ENCODE measurements at places on chromosomes 1 and 21. TPM values are rescaled to one million over a fixed set of nuclear protein-coding genes. Genes with fewer than 3 reads are reported as not detected.

Gene GPR157
- total RNA-seq: 4.8 TPM

Gene CAPZA1
- total RNA-seq: 237 TPM

Gene C1orf53
- 0.49 TPM for total RNA-seq

Gene RNASEL
- total RNA-seq: 2.3 TPM

Gene OR2G6
- total RNA-seq: not detected

Gene IL12RB2
- total RNA-seq: 0.19 TPM

Gene PLEKHG5
- 52.8 TPM for total RNA-seq

Gene SLC45A1
- total RNA-seq: 1.8 TPM

Gene LAD1
- total RNA-seq: 0.16 TPM

Gene MAP1LC3C
- not detected for total RNA-seq

Gene TDRD10
- 5.2 TPM for total RNA-seq

Gene ABCA4
- total RNA-seq: 2.6 TPM

Gene OR2W3
- not detected for total RNA-seq

Gene GABRD
- total RNA-seq: 0.13 TPM

Gene KRTAP6-3
- not detected for total RNA-seq

Gene CHI3L1
- not detected for total RNA-seq

Gene ASPM
- 26.7 TPM for total RNA-seq

Gene CDK18
- 0.16 TPM for total RNA-seq

Gene FAM163A
- not detected for total RNA-seq

Gene NUCKS1
- 103 TPM for total RNA-seq

Gene AIM2
- not detected for total RNA-seq

Gene PHLDA3
- 56.5 TPM for total RNA-seq

Gene WNT2B
- total RNA-seq: 4.1 TPM

Gene WDR64
- total RNA-seq: not detected

Gene CR1
- not detected for total RNA-seq

Gene AKIRIN1
- total RNA-seq: 22.5 TPM

Gene PAQR6
- total RNA-seq: 0.50 TPM
